H7 (cell line): ENCODE measurements at places on chromosomes 3 and 15. TPM values are rescaled to one million over a fixed set of nuclear protein-coding genes. Genes with fewer than 3 reads are reported as not detected.

DNA sequence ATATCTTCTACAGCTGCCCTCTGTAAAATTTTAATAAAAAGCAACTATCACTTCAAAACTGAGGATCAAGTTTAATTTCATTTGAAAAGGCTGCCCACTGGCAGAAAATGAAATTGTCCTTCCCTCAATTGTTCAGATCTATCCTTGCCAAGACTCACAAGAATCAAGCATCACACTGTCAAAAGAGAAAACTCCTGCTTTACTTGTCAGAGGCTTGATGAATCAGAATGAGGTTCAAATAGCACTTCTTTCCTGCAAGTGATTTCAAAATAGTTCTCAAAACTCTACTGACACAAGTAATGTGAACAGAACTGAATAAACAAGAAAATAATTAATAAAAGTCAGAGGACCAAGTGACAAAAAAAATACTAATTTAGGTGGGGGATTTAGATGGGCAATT, 70.6 kb downstream of the GOLIM4 start:
- no peak for DNase-seq

DNA sequence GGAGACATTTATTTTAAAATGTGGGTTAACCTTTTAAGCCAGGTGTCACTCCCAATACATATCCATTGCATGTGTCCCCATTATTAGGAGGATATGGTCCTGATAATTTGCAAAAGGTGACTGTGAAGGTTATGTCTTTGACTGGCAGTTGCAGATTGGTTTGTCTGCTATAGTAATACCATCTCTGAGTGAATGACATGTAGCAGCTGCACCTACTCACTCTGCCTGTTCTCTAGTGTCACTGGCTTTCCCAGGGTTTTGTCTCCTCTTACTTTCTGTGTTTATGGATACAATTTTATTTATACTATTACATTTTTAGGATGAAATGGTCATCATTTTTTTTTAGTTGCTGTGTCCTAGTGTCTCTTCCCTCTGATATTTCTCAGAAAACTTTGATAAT, 393.2 kb downstream of the C3orf38 start:
- no peak for DNase-seq

GRCh38 chr3:31262201-31262600, 270.5 kb upstream of the STT3B start:
- DNase-seq: no peak

- peak; percentile 73 for DNase-seq
Observed at GRCh38 chr15:89828281-89829145, 13.9 kb upstream of the ANPEP start.

GRCh38 chr15:68730976-68731897, 89.5 kb downstream of the ANP32A start:
- no peak for DNase-seq

- no peak for DNase-seq
Observed at GRCh38 chr3:149554826-149555225, 80.3 kb downstream of the TM4SF4 start.

Gene ARPIN
- 2.1 and 2.6 TPM in 2 replicates for total RNA-seq

Gene LRRC2
- total RNA-seq: 3.3 and 3.9 TPM in 2 replicates

Gene SLC24A5
- 0.07 and 0.11 TPM in 2 replicates for total RNA-seq

Gene ATG3
- 53.9 and 64.1 TPM in 2 replicates for total RNA-seq
